ENCODE measurements at places on chromosomes 2 and 18.

DNA sequence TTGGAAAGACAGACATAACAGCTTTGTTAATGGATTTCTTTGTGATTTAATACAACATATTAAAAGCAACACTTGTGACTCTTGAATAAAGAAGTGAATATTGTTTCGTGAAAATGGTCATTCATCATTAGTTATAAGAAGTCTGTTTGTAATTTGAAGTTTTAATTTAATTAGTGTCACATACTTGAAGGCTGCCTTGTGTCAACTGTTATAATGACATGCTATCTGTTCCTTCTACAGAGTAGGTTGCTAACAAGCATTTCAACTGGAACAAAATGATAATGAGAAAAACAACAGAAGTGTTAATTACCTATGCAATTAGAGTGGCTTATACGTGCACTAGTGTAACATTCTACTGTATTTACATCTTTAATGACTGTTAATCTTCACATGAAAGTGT is 624.7 kb downstream of the LRP1B start:
- DNase-seq: no peak

- no peak for DNase-seq
Observed at GRCh38 chr2:2269426-2269825, 61.6 kb downstream of the MYT1L start.

DNA sequence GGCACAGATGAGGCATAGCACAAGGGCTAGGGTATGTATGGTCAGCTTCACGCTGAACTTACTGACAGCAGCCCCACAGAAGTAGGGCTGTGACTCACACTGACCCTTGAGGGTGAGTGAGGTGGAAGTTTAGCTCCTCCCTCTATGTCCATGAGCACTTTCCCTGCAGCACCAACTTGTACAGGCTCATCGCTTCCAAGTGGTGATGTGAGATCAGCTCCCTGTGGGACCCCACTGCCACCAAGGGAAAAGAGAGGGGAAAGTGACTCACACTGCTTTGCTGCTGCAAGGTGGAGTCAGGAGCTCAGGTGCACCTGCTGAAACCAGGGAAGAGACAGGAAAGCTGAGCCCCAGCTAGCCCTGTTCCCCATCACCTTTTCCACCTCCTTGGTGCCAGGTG is 91.5 kb downstream of the TEX51 start:
- DNase-seq: no peak

DNA sequence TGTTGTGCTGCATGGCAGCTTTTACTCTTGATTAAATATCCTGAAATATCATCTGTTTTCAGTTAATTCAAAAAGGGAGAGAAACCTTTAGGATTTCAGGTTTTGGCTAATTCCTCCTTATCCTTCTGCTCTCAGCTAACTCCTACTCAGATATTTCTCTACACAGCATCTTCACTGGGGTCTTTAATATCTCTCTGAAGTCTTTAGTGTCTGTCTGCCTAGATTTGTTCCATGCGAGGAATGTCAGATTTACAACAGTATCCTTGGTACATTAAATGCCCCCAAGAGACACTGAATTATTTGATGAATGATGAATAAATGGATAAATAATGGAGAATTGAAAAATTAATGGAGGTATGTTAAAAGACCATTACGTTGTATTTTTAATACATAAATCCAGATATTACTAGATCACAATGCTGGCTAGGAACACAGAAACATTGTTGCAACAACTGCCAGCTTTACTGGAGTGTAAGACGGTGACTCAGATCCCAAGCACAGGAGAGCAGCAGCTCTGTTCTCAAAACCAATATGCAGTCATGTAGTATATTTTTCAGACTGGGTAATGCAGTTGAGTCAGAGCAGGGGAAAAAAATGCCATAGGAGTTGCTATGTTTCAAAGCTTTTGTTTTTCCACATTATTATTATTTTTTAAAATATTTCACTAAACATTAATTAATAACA is 388.0 kb upstream of the SYT4 start:
- DNase-seq: no peak

- no peak for DNase-seq
Observed at GRCh38 chr2:230414302-230414701, 1.7 kb upstream of the SP100 start.

- peak; percentile 68 for DNase-seq
Observed at GRCh38 chr2:98649135-98649991, 41.0 kb downstream of the UNC50 start.

- no peak for DNase-seq
Observed at GRCh38 chr2:50838316-50838715, 193.6 kb downstream of the NRXN1 start.

DNA sequence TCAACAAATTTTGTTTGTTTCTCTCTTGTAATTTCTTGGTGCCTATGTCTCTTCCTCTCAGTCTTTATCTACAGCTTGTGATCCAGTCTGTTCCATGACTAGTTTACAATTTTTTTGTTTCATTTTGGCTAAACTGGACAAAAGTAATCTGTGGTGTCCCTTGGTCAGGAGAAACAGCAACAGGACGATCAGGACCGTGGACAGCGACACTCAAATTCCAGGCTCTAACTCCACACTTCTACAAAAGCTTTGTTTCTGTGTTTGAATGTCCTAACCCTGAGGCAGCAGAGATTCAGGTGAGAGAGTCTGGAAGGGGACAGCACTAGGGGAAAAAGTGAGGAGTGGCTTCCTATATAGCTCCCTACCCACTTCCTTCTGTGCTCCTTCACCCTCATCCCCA is 593.3 kb upstream of the FANCL start:
- DNase-seq: no peak

DNA sequence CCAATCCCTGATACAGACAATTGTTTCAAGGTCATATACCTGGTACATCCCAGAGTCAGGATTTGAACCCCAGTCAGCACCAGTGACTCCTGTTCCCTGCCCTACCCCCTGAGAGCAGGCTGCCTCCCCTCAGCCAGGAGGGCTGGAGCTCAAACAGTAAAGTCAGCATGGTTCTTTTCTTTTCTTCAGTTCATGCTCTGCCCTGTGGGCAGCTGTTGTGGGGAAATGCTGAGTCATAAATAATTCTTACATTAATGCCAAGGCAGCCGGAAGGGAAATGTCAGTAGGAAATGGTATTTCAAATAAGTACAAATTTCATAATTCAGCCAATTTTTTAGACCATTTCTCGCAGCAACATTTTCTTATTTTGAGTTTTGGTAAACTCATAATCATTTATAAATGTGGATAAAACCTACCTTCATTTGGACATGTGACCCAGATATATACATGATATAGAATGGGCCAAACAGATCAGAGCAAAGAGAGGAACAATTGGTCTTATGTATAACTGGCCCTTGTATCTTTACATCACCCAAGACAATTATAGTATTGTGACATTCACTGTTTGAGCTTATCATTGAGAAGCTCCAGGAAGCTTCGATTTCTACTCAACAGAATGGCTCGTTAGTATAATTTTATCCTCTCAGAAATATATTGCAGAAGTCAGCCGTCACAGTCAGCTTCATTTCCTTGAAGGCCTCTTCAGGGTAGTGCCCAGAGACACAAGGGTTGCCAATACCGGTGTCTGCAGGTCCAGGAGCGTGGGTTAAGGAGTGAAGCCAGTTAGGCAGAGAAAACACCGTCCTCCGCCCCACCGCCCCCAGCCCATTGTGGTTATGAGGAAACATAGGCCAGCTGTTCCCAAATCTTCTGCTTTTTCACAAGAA is 28.0 kb upstream of the SCYGR1 start:
- DNase-seq: no peak

GRCh38 chr18:76064998-76065397 is 430.0 kb downstream of the ZNF516 start:
- no peak for DNase-seq

DNA sequence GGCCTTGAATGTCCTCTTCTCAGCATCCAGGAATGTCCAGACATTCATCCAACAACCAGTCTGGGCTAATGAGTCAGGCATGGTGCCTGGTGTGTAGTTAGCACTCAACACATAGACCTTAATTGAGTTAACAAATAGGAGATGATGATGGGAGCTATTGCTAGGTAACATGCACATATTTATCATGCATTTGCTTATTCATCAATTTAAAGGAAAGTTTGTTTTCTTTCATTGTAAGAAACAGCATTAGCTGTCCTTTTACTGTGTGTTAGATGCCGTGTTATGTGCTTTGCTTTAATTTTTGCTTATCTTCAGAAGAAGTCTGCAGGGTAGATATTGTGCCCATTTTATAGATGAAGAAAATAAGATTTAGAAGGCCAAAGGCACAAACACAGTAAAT is 43.2 kb downstream of the TSN start:
- DNase-seq: no peak

DNA sequence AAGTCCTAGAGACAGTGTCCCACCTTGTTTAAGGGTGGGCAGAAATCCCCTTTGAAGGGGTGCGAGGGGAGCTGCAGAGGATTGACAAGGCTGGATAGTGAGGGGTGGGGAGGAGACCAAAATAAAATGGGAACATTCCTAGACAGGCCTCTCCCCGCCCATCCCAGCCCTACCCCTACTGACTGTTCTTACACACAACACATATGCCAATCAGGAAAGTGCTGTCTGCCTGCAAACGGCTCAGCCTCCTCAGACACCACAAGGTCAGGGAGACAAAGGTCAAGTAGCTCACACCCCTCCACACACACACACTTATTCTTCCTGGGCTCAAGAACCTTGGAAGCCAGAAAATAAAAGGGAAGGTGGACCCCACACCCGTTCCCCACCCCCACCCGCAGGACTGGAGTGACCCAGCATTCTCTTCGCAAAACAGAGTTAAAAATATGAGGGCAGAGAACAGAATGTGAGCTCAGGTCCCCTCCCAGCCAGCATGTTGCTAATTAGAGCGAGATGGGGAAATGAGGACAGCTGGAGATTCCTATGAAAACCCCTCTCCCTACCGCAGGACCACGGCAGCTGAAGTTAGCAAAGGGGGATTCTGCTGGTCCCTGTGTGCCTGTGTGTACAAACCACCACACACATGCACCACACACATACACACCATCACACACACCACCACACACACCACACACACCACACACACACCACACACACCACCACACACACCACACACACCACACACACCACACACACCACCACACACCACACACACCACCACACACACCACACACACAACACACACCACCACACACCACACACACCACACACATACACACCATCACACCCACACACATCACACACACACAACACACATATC is 197.8 kb downstream of the TNS1 start:
- DNase-seq: no peak

GRCh38 chr2:137957033-137957432 is 7.2 kb upstream of the HNMT start:
- no peak for DNase-seq

DNA sequence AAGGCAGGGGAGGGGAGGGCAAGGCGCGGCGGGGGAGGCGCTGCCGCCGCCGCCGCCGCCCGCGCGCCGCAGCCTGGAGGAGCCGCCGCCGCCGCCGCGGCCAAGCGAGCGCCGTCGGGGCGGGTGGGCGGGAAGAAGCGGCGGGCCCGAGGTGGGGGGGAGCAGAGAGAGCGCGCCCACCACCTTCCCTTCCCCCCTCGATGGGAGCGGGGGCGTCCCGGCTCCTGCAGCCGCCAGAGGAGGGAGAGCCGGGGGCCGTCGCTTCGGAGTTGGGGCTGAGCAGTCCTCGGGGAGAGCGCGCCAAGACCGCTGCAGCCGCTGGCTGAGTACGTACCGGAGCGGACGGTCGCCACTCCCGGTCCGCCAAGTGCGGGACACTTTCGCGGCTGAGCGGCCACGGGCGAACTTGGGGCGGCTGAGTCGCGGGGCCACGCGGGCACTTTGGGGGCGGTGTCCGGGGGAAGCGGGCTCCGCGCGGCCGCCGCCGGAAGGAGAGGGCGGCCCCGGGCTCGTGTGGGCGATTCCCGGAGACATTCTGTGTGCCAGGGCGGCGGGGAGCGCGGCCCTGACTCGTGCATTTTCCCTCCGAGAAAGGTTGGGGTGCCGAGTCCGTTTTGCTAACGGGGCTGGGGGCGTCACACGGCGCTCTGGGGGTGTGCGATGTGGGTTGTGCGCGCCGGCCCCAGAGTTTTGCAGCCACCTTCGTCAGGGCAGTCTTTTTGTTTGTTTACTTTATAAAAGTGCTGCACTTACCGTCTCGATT is at the start of gene NAB1:
Gene NAB1 (plus strand): TSS at position 49 of the 763 bp plus-strand sequence. CDS start 10,094 bp downstream, outside the sequence.
- DNase-seq: peak; percentile 38

- no peak for DNase-seq
Observed at GRCh38 chr2:2528846-2529245, 197.8 kb upstream of the MYT1L start.

DNA sequence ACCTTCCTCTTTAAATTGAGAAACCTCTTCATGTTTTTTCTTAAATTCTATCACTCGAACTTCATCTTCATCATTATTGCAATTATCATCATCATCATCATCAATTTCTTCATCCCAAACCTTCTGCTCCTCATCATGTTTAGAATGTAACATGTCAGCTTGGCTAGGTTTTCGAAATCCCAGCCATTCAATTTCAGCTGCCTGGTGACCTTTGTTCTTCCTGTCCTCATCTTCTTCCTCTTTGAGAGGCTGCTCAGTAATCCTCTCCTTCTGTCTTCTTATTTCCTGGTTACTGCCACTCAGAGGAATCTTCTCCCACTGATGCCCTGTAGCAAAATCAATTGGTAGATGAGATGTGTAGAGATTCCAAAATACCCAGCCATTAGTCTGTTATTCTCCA is 4.2 kb downstream of the ERMN start:
- DNase-seq: no peak

DNA sequence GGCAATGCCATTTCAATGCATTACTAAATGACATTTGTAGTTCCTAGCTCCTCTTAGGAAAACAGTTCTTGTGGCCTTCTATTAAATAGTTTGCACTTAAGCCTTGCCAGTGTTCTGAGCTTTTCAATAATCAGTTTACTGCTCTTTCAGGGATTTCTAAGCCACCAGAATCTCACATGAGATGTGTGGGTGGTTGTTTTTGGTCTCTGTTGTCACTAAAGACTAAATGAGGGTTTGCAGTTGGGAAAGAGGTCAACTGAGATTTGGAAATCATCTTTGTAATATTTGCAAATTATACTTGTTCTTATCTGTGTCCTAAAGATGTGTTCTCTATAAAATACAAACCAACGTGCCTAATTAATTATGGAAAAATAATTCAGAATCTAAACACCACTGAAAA is 45.3 kb downstream of the HADHB start:
- DNase-seq: no peak

DNA sequence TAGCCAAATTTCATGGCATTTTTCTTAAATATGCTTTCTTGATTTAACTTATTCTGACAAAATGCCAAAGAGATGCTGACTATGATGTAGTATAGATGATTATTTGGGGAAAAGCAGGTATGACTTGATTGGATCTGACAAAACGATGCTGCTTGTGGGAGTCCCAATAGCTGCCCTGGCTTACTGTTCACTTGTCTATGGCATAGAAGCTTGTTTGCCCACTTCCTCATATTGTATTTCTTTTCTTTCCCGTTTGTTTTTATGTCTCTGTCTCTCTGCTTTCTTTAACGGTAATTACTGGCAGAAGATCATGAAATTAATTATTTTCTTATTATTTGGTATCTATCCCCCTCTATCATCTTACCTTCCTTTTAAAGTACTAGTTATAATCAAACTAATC is 43.0 kb downstream of the EPC2 start:
- DNase-seq: no peak

DNA sequence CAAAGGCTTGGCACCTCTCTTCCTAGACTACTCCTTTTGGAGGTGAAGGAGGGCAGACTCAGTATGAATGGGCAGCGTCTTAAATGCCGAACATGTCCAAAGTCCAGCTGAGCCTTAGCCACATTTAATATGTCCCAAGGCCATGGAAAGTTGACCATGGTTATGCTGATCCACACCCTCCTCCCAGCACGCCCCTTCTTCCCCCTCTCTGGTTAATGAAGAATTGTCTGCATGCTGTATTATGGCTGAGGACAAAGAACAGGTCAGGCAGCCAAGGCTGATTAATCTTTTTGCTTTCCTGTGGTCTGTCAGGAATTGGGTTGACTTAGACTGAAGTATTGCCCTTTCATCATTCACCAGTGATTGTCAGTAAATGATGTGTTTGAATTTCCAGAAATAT is 5.8 kb upstream of the MYOM1 start:
- no peak for DNase-seq
